Right kidney (tissue), 9 donors: ENCODE measurements at places on chromosomes 3 and 15.

DNA sequence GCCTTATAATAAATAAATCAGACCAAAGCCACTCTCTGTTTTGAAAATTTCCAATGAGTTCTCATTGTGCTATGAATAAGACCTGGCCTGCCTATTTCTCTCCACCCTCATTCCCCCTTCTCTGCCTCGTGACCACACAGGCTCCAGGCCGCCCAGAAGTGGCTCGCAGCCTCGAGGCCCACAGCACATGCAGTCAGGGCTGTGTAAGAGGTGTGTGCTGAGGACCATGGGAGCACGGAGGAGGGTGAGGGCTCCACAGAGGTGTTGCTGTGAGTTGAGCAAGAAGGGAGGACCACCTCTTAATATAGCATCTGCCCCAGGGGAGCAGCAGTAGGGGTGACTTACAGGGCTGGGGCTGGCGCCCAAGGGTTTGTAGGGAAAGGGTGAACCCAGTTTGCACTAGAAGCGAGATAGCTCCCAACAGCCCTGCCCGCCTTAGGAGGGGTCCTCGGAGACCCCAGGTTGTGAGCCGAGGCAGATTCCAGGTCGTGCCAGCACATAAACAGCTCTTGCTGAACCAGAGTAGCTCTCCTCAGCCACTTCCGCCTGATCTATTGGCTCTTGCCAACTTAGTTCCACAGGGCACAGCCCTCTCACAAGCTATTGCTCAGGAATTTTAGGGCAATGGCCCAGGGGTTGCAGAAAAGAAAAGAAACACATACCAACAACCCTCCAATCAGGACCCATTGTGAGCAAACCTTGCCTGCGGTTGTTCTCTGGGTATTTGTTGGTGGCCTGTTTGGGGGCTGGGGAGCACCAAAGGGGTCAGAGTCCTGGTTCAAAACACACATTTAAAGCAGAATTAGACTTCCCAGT lies 117.7 kb downstream of the MYLK start:
- DNase-seq = no peak

- no peak for DNase-seq
Observed at GRCh38 chr15:70054366-70054765, 43.4 kb downstream of the TLE3 start.

GRCh38 chr3:31004025-31004678 lies 109.7 kb upstream of the GADL1 start:
- DNase-seq = no peak

DNA sequence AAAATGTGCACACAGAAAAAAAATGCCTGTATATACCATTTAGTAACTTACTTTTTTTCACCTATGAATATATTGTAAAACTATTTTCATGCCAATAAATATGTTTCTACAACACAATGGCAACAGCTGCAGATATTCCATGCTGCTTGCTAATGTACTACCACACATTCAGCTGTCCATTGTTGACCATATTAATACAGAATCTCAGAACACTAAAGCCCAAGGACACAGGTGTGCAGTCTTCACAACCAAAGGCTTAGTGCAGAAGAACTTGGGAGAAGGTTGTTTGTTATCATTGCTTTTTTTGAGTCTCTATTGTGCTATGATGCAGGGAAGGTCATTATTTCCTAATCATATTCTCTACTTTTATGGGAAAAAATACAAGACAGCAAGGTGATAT lies 79.6 kb downstream of the DIPK2A start:
- no peak for DNase-seq

DNA sequence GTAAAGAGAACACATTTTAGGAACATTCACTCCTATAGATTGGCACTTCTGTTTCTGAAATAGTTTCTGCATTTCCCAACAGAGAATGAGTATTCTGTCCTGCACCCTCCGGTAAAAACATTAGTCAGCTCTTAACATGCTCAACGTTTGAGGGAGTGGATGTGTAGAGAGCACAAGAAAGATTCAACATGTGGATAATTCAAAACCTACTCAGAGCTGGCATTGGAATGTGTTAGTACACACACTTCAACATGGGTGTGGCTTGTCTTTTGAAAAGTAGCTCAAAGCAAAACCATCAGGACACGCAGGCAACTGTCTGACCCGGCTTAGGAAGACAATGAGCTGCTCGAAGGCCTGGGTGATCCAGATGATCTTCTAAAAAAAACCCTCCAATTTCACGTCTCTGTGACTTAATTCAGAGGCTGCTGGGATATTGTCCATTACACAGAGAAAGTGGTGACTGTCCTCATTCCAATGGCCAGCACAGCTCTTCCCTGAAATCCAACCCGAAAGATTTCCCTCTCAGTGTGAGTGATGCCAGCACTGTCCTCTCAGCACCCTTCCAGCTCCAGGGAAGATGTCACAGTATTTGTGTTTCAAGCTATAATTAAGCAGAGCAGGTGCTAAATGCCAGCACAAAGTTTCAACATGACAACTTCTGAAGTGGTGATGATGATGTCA lies 18.1 kb downstream of the FBN1 start:
- no peak for DNase-seq

GRCh38 chr15:85646538-85647091 lies 148.1 kb downstream of the KLHL25 start:
- DNase-seq = no peak

DNA sequence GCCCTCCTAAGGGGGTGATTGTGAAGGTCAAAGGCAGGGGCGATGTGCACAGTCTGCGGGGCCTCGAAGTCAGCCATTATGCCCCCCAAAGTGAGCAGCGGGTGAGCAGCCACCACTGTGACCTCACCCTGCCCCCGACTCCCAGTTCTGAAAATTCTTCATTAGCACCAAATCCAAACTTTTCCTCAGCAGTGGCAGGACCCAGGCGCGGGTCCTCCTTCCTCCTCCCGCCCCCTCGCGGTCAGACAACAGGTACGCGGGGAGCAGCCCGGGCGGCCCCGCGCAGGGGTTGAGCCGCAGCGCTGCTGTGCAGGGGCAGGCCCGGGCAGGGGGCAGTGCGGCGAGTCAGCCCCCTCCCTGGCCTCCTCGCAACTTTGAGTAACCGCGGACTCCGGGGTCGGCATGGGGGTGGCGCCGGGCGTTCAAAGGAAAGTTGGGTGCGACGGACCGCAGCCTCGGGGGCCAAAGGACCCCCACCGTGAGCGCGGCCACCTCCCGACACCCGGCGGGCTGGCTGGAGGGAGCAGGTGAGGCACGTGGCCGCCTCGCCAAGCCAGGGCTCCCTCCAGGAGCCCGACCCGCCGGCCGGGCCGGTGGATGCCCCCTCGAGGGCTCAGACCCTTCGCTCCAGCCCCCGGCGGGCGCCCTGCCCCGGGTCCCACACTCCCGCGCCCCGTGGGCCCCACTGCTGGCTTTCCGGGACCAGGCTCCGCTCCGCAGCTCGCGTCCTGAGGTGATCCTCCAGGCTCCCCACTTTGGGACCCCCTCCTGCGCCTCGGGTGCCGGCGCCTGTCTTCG lies 49.4 kb upstream of the CCDC174 start:
- DNase-seq = peak; percentile 40

- DNase-seq = no peak
Observed at GRCh38 chr3:50248387-50248786, 12.4 kb downstream of the GNAI2 start.

- no peak for DNase-seq
Observed at GRCh38 chr15:90054618-90055097, 47.6 kb downstream of the IDH2 start.
